ENCODE measurements at places on chromosomes 2 and 18.

GRCh38 chr2:26008851-26009566 lies 24.9 kb upstream of the RAB10 start:
- peak; percentile 82 for DNase-seq

DNA sequence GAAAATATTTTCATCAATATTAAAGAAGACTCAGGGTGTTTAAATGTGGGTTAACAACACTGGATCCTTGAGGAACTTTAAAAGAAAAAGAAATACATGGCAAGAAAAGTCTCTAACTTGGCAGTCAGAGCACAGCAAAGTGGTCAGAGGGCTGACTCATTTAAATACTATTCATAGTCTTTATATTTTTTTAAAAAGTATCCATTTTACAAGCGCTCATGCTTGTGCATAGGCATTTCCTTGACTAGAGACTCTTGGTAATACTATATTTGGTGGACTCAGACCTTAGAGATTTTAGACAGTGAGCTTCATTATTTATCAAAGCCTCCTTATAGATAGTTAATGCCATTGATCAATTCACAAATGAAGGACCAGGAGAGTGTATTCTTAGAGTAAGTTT lies 110.2 kb downstream of the ABCA12 start:
- DNase-seq: no peak

- DNase-seq: no peak
Measured at GRCh38 chr2:106563195-106563594, 76.0 kb downstream of the CD8B2 start.

- no peak for DNase-seq
Measured at GRCh38 chr18:32848826-32849225, 76.0 kb upstream of the KLHL14 start.

- DNase-seq: no peak
Measured at GRCh38 chr18:3911413-3911812, 461.4 kb downstream of the TGIF1 start.

DNA sequence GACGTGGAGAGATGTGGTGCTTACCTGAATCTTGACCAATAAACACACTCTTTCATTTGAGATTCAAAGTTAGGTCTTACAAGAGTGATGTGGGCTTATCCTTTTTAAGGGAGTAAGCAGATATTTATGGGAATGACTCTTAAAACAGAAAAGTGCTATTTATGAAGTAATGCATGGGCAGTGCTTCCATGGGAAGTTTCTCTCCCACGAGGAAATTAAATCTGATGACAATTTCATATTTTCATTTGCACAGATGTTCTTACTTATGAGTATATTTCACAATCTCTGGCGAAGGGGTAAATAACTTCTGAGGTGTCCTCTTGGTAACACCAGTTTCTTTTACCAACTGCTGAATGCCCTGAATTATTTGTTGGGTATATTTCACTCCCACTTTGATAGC lies 21.0 kb downstream of the PNPT1 start:
- no peak for DNase-seq

- DNase-seq: no peak
Measured at GRCh38 chr2:55914786-55915185, 8.8 kb downstream of the EFEMP1 start.

GRCh38 chr2:229689307-229689839 lies 25.0 kb downstream of the DNER start:
- no peak for DNase-seq

- DNase-seq: no peak
Measured at GRCh38 chr2:196176142-196176738, 4.9 kb upstream of the STK17B start.

GRCh38 chr2:236661762-236662110 lies 92.1 kb downstream of the ACKR3 start:
- peak; percentile 77 for DNase-seq

- DNase-seq: no peak
Measured at GRCh38 chr2:144459937-144460336, 60.0 kb downstream of the ZEB2 start.

GRCh38 chr18:68314403-68314802 lies 400.5 kb downstream of the TMX3 start:
- DNase-seq: no peak

DNA sequence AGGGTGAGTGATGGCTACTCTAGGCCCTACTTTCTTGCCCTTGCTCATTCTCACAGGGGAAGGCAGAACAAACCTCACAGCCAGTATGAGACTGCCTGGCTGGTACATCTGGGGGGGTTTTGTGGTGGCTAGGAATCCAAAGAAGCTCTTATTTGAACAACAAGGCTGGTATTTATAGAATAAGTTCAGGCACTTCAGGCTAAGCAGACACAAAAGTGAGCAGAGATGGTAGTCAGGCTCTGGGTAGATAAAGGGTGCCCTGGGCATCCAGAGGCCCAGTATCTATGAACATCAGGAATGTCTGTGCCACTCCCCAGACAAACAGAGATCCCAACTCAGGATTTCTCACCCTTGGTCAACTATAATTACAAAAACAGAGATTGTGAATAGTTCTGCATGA lies 57.2 kb upstream of the RTN4 start:
- no peak for DNase-seq
